Urinary bladder (tissue), 4 donors: ENCODE measurements at places on chromosomes 13 and 19. TPM values are rescaled to one million over a fixed set of nuclear protein-coding genes. Genes with fewer than 3 reads are reported as not detected.

The CILP2 gene
- polyA plus RNA-seq = 0.32 TPM

The PSG6 gene
- polyA plus RNA-seq = not detected

The LCP1 gene
- polyA plus RNA-seq = 26.7 TPM

The NUDT15 gene
- polyA plus RNA-seq = 9.9 TPM

The VAV1 gene
- 3.0 TPM for polyA plus RNA-seq

The SUPT5H gene
- 85.8 TPM for polyA plus RNA-seq

The GNG7 gene
- polyA plus RNA-seq = 13.9 TPM

- no peak for DNase-seq
Measured at GRCh38 chr19:47573071-47574026, at the start of gene ZNF541. Gene ZNF541, minus strand, starts transcription at chr19:47573148. Its CDS starts 17,292 bp downstream, at chr19:47555856.

DNA sequence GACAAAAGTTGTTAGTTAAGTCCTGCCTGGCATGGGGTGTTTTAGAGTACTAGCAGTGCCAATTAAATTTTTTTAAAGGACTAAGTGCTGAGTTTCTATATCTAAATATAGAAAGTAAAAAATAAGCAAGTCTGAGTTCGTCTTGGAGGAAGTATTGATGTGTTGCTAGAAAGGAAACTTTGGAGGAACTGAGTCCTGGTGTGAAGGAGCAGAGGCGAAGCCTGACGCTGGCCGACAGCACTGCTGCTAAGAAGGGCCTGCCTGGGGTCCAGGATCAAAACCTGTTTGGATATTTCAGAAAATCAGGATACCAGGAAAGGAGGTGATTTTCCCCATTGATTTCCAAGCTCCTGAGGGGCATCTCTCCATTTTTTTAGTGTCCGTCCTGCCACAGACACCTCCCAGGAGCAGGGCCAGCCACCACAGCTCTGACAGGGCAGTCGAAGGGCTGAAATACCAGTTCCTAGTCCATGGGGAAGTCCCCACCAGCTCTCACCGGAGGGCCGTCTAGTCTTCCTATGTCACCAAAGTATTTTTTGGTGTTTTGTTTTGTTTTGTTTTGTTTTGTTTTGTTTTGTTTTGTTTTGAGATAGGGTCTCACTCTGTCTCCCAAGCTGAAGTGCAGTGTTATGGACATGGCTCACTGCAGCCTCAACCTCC is 38.2 kb upstream of the NPAS1 start:
- no peak for DNase-seq

DNA sequence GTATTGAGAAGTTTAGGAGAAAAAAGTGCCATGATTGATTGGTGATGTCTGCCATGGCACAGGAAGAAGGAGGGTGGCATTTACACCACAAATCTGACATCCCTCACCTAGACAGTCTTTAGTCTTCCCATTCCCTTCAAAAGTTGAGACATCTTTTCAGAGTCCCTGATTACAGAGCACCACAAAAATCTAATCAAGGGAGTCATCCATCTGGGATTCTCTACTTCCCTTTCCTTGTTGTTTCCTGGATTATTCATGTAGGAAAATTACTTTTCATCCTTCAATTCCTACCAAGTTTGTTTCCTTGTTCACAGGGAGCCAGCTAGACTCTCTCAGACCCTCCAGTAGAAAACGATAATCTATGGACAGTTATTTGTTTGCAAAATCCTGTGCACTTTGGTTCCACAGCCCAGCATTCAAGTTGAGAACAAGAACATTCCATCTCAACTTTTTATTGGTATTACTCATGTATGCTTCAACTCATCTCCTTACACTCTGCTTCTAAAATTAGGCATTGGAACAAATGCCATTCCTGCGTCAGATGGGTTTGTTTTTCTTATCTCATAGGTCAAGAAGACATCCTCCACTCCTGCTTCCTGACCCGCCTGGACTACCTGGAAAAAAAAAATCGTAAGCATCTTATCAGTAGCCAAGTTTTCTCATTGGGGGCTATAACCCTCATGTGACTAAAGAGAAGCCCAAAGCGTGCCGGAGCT is 259.9 kb downstream of the FOXO1 start:
- DNase-seq = no peak

- no peak for DNase-seq
Measured at GRCh38 chr13:40932252-40932651, 86.9 kb downstream of the ELF1 start.

- DNase-seq = no peak
Measured at GRCh38 chr13:50796463-50796862, 47.0 kb downstream of the DLEU7 start.

DNA sequence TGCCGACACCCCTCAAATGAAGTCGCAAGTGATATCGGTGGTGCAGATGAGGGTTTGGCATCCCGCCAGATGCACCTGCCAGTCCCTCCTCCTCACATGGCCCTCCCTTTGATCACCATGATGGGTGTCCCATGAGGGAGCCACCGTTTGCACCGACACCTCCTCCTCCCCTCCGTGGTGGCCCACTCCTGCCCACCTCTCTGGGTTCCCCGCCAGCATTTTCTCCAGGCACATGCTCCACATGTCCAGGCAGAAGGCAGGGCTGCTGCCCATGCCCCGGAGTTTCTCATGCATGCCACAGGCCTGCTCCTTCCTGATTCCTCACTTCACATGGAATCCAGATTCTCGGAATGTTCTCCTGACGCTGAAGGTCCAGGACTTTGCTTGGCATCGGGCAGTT is 49.3 kb downstream of the COL4A2 start:
- no peak for DNase-seq

GRCh38 chr13:70253834-70254233 is 145.6 kb upstream of the KLHL1 start:
- no peak for DNase-seq

DNA sequence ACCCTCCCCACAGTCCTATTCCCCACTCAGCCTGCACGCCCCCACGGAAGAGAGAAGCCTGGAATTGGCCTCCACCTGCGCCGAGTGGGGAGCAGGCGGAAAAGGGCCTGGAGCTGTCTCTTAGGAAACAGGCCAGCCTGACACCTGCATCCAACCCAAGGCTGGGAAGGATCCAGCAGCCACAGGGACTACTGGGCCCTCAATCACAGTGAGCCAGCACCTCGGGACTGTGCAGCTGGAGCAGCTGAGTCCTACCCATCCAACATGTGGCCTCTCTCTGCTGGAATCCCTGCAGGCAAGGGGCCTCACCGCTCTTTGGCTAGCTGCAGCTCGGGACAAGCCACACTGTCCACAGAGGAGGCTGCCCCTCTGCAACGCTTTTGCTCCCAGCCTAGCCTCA is 8.3 kb upstream of the EPHX3 start:
- DNase-seq = no peak

GRCh38 chr19:2305452-2306280 is 2.3 kb downstream of the LINGO3 start:
- no peak for DNase-seq

- DNase-seq = peak; percentile 55
Measured at GRCh38 chr19:34676697-34677385, at the start of gene SCGB2B2. Gene SCGB2B2, minus strand, starts transcription at chr19:34677159. Its CDS starts 82,596 bp downstream, at chr19:34594563.

- no peak for DNase-seq
Measured at GRCh38 chr19:54339646-54340358, 840 bp upstream of the LILRA4 start.

DNA sequence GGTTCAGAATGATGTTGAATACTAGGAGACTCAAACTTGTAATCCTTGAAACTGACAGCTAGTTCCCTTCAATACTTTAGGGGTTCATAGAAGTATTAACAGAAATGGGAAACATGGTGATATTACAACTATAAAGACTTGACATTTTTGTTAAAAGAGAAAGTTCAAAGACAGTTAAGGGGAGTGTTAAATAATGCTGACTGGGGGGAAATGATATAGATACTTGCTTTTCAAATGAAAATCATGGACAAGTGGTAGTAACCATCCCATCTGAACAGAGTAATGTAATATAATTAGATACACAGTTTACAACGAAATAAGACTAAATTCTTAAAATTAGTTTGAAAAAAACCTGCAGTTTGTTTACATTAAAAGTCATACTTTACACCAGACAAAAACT is 6.6 kb upstream of the EEF1AKMT1 start:
- DNase-seq = no peak

DNA sequence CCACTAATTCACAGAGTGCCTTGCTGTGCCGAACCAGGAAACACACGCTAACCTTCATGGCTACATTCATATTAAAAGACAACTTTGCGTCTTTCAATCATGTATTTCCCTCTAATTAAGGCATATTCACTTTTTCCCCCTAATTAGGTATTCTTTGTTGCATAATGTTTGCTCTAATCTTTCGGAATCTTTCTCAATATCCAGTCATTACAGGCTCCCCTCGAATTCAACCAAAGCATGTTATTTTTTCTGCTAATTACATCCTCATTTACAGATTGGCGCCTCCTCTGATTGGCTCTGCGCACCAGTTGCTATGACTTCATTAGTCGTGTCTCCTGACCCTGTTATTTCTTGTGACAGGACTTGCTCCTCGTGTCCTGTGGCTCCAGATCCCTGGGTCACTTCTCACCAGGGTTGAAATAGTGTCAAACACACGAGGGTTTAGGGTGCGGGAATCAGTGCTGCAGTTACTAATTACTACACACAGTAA is 226.7 kb upstream of the TSHZ3 start:
- no peak for DNase-seq

GRCh38 chr19:51691584-51692428 is 1.3 kb upstream of the SPACA6 start:
- DNase-seq = no peak

- DNase-seq = no peak
Measured at GRCh38 chr13:68736961-68737360, 1370.7 kb upstream of the ATXN8OS start.
